Activated CD8-positive, alpha-beta T cell treated with anti-CD3 and anti-CD28 coated beads for 36 hours (primary cell): ENCODE measurements at places on chromosomes 6 and 20. TPM values are rescaled to one million over a fixed set of nuclear protein-coding genes. Genes with fewer than 3 reads are reported as not detected.

DNA sequence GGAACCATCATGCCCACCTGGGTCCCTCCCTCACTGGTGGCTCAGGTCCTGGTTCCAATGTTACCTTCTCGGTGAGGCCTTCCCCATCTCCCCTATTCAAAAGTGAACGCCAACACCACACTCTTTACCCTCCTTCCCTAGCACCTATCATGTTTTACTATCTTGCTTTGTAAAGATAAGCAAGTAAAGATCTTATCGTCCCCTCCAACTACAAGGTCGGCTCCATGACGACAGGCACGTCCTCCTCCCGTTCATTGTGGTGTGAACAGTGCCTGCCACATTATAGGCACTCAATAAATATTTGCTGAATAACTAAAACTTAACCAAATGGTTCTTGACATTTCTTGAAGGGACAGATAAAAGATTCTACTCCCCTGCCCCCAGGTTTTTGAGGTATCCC, 147.1 kb downstream of the PREX1 start:
- H3K27ac ChIP-seq = no peak overlapping the region
- H3K4me1 ChIP-seq = peaks cover 13% of the 10 kb centered on the region
- no peak for DNase-seq
- no peaks in the 10 kb centered on the region for H3K27me3 ChIP-seq

DNA sequence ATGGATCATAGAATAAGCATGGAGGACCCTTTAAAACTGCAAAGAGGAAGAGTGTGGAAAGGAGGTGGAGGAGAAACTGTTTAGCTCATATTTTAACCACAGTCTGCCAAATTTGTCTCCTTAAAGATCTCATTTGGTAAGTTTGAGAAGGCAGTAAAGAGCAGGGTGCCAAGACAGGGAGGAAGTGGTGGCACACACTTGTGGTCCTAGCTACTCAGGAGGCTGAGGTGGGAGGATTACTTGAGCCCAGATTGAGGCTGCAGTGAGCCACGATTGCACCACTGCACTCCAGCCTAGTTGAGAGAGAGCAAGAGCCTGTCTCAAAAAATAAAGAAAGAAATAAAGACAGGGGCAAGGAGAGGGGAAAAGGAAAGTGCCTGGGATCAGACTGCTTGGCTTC, 16.8 kb upstream of the DCBLD1 start:
- H3K4me1 ChIP-seq = peaks cover 22% of the 10 kb centered on the region
- no peaks in the 10 kb centered on the region for H3K36me3 ChIP-seq
- peaks cover 8% of the 10 kb centered on the region for H3K27me3 ChIP-seq
- H3K4me3 ChIP-seq = no peak overlapping the region
- DNase-seq = peak; percentile 18
- H3K27ac ChIP-seq = no peak overlapping the region

GRCh38 chr6:151051164-151051563, 185.7 kb downstream of the MTHFD1L start:
- peaks cover 4% of the 10 kb centered on the region for H3K4me1 ChIP-seq
- H3K36me3 ChIP-seq = peaks cover 59% of the 10 kb centered on the region
- no peak overlapping the region for H3K4me3 ChIP-seq
- peak overlapping the region; percentile 12 for H3K27ac ChIP-seq

GRCh38 chr20:50918403-50918802, 12.8 kb downstream of the ADNP start:
- H3K36me3 ChIP-seq = peaks cover 25% of the 10 kb centered on the region
- no peak overlapping the region for H3K4me3 ChIP-seq
- H3K27me3 ChIP-seq = no peaks in the 10 kb centered on the region
- peak overlapping the region; percentile 26 for H3K27ac ChIP-seq
- peaks cover 84% of the 10 kb centered on the region for H3K4me1 ChIP-seq

GRCh38 chr6:5547556-5547955, 286.2 kb downstream of the FARS2 start:
- H3K36me3 ChIP-seq = peaks cover 50% of the 10 kb centered on the region
- DNase-seq = no peak
- peaks cover 2% of the 10 kb centered on the region for H3K4me1 ChIP-seq
- no peaks in the 10 kb centered on the region for H3K27me3 ChIP-seq
- no peak overlapping the region for H3K4me3 ChIP-seq
- H3K27ac ChIP-seq = no peak overlapping the region

- H3K36me3 ChIP-seq = no peaks in the 10 kb centered on the region
- no peaks in the 10 kb centered on the region for H3K4me1 ChIP-seq
- no peak for DNase-seq
- peaks cover 14% of the 10 kb centered on the region for H3K27me3 ChIP-seq
- no peak overlapping the region for H3K4me3 ChIP-seq
- no peak overlapping the region for H3K27ac ChIP-seq
These were observed 192.7 kb upstream of the PMEPA1 start for GRCh38 chr20:57902473-57902872.

DNA sequence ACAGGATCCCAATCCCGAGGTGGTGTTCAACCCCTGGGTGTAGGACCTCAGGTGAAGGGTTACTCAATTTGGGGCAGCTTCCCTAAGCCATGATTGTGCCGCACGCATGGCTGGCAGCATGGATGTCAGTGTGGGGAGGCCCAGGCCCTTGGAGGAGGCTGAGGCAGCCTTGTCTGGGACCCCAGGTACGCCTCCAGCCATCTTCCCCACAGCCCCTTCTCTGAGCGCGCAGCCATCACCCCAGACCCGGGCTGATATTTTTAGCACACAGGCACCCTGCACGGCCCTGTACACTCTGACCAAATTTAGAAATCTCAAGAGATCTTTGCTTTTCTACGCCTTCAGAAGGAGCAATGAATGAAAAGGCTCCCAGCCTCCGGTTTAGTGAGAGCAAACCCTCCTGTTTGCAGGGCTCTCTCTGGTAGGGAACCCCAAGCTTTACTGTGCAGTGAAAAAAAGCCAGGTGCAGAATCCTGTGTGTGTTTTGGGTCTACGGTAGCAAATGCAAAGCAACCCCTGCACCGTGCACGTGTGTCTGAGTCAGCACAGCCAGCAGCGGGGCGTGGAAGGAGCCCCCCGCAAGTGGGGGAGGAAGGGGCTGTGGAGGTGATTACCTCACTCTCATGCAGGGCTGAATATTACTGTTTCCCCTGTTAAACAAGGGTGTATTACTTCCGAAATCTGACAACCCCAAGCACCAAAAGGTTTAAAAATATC, 44.3 kb downstream of the CTCFL start:
- no peaks in the 10 kb centered on the region for H3K27me3 ChIP-seq
- H3K4me3 ChIP-seq = peak overlapping the region; percentile 26
- H3K27ac ChIP-seq = peak overlapping the region; percentile 20
- peaks cover 24% of the 10 kb centered on the region for H3K4me1 ChIP-seq

GRCh38 chr20:46043556-46043955, 14.5 kb downstream of the SLC12A5 start:
- no peaks in the 10 kb centered on the region for H3K36me3 ChIP-seq
- no peak overlapping the region for H3K27ac ChIP-seq
- H3K4me1 ChIP-seq = no peaks in the 10 kb centered on the region
- peaks cover 29% of the 10 kb centered on the region for H3K27me3 ChIP-seq
- H3K4me3 ChIP-seq = no peak overlapping the region

DNA sequence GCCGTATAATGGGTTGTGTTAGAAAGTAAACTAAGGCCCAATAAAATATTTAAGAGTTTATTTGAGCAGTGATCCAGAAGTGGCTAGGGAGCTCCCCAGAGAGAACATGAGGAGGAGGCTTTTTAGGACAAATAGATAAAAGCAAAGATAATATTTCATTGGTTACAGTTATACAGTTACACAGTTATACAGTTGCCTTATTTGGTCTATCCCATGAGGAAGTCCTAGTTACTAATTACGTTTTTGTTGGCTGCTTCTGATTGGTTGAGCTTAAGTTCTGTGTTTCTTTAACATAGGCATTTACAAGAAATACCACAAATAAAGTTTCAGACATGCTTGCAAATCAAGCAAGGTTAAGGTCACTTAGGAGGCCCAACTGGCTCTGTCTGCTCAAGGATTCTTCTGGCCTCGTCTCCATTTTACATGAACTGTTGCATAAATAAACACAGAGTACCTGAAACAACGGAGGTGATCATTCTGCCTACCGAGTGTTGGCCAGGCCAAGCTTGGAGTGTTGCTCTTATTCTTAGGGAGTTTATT, 7.0 kb downstream of the UBD start:
- peak overlapping the region; percentile 42 for H3K4me3 ChIP-seq
- H3K27ac ChIP-seq = peak overlapping the region; percentile 21
- H3K4me1 ChIP-seq = peaks cover 15% of the 10 kb centered on the region
- peak; percentile 26 for DNase-seq
- peaks cover 53% of the 10 kb centered on the region for H3K27me3 ChIP-seq
- H3K36me3 ChIP-seq = no peaks in the 10 kb centered on the region

DNA sequence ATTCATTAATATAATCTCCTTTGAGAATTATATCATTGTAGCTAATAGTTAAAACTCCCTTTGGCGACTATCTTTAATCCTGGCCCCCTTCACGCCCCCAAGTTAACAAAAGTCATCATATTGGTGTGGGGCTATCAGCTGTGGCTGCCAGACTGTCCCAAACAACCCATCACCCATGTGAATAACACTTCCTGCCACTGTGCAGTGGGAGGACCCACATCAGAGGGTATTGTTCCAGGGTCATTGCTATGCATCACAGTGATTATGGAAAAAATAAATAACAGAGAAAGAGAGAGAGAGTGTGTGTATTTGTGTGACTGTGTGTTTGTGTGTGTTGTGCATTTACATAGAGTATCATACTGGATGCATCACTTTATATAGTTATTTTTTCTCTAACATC, 39.3 kb upstream of the TENT5A start:
- no peak overlapping the region for H3K27ac ChIP-seq

- H3K27me3 ChIP-seq = no peaks in the 10 kb centered on the region
- no peak overlapping the region for H3K27ac ChIP-seq
- DNase-seq = no peak
These were observed 117.5 kb downstream of the SAMD5 start for GRCh38 chr6:147625946-147626345.

DNA sequence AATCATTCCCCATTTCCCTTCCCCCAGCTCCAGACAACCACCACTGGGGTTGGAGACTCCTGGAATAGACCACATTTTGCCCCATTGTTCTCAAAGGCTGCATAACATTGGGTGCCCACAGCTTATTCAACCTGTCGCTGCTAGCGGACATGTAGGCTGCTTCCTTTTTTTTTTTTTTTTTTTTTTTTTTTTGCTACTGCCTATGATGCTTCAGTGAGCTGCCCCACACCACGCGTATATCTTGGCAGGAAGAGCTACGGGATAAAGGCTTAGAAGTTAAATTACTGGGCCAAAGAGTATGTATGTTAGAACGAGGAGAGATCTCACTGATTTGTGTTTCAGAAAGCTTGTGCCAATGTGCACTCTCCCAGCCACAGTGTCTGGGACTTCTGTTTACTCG, 7.0 kb downstream of the LBP start:
- peaks cover 3% of the 10 kb centered on the region for H3K4me1 ChIP-seq
- no peaks in the 10 kb centered on the region for H3K27me3 ChIP-seq
- no peak overlapping the region for H3K27ac ChIP-seq
- no peaks in the 10 kb centered on the region for H3K36me3 ChIP-seq
- H3K4me3 ChIP-seq = no peak overlapping the region

DNA sequence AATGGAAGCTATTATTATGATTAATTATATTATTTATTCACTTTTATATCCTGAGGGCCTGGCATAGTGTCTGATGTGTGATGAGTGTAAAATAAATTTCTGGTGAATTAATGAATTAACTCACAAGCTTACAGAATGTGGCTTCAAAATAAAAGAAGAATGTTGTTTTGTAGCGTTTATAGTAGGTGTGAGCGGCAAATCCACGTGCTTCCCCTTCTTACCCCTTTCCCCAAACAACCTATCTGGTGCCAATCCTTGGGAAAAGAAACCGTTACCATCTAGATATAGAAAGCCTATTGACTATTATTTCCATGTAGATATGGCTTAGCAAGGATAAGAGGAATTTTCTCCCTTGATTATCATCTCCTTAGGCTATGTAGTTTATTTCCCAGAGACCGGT, 144.6 kb upstream of the CITED2 start:
- H3K4me1 ChIP-seq = peaks cover 7% of the 10 kb centered on the region
- DNase-seq = no peak
- no peak overlapping the region for H3K27ac ChIP-seq
- H3K4me3 ChIP-seq = no peak overlapping the region
- no peaks in the 10 kb centered on the region for H3K36me3 ChIP-seq
- H3K27me3 ChIP-seq = peaks cover 5% of the 10 kb centered on the region

- peaks cover 37% of the 10 kb centered on the region for H3K4me1 ChIP-seq
- H3K27me3 ChIP-seq = no peaks in the 10 kb centered on the region
- peaks cover 44% of the 10 kb centered on the region for H3K36me3 ChIP-seq
- H3K27ac ChIP-seq = no peak overlapping the region
- no peak overlapping the region for H3K4me3 ChIP-seq
- no peak for DNase-seq
These were observed 28.6 kb downstream of the DIDO1 start for GRCh38 chr20:62897666-62898065.

DNA sequence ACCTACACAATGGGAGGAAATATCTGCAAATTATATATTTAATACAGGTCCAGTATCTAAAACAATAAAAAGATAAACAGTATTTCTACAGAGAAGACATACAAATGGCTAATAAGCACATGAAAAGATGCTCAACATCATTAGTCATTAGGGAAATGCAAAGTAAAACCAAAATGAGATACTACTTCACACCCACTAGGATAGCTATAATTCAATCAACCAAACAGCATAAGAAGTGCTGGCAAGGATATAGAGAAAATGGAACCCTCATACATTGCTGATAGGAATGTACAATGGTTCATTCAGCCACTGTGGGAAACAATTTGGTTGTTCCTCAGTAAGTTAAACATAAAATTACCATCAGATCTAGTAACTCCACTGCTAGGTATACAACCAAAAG, 48.7 kb downstream of the NUDT3 start:
- peak overlapping the region; percentile 14 for H3K27ac ChIP-seq
- H3K36me3 ChIP-seq = peaks cover 10% of the 10 kb centered on the region
- peaks cover 31% of the 10 kb centered on the region for H3K4me1 ChIP-seq
- DNase-seq = no peak
- no peaks in the 10 kb centered on the region for H3K27me3 ChIP-seq
- no peak overlapping the region for H3K4me3 ChIP-seq

Gene PPIL6
- total RNA-seq = 0.27 TPM

Gene SYTL3
- 163 TPM for total RNA-seq

Gene KCNQ2
- total RNA-seq = not detected

Gene C6orf58
- total RNA-seq = not detected

Gene UNC93A
- total RNA-seq = not detected

Gene RHAG
- total RNA-seq = not detected

Gene BPI
- total RNA-seq = not detected

Gene RAB23
- total RNA-seq = 1.2 TPM

Gene EEF1E1
- 76.8 TPM for total RNA-seq

Gene IRF4
- 439 TPM for total RNA-seq

Gene NKX2-4
- total RNA-seq = not detected

Gene GABRR1
- not detected for total RNA-seq
